ENCODE measurements at places on chromosomes 2 and 18.

DNA sequence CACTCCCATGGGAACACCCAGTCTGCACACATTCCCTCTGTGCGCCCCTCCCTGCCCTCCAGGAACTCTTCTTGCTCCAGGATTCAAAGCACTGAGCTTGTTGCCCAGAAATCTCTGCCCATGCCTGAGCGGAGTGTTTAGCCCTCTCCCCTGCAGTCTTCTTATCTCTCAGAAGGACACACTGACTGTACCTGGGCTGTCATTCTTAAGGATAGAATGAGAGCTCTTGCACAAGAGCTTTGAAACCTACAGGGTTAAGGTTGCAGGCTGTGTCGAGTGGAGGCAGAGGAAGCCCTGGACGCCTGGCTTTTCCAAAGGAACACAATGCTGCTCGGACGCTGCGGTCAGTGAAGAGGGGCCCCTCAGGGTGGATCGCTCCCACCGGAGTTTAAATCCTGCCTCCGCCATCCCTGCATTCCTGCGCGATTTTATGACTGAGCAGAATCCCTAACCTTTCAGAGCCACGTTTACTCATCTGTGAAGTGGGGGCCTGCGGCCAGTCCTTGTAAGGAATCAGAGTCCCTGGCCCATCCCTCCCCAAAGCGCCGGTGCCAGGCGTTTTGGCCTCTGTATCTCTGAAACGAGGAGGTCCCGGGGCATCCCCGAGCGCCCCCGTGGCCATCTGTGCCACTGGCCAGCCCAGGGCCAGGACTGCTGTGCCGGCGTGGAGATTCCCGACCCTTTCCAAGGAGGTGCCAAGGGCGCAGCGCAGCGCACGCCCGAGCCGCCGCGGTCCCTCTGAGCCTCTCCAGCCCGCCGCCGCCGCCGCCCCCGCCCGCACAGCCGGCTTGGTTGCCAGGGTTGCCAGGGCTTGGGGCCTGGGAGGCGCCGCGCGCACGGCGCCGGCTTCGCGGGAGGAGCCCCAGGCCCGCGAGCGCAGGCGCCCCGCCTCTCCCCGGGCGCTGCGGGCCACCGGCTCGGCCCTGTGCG lies 58.9 kb downstream of the FAM168B start:
- peaks cover 20% of the 10 kb centered on the region for H3K27me3 ChIP-seq
- H3K27ac ChIP-seq: no peak overlapping the region
- peak overlapping the region; percentile 3 for H3K4me3 ChIP-seq

DNA sequence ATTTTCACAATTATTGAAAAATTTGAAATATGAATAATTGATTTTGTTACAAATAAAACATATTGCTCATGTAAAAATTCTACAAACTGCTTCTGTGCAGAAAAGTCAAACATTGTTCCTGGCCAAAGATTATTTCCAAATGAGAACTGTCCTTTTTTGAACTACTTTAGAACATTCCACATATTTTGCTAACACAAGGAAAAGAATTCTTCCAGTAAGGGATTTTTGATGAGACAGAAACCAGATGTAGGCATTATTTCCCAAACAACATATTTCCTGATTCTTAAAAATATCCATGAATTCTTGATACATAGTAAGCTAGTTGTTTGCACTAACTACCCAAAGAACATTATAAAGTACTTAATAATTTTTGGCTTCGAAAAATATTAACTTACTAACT lies 715.2 kb downstream of the CCDC85A start:
- H3K27ac ChIP-seq: no peak overlapping the region
- no peaks in the 10 kb centered on the region for H3K4me1 ChIP-seq
- no peaks in the 10 kb centered on the region for H3K27me3 ChIP-seq
- no peak overlapping the region for H3K4me3 ChIP-seq

- DNase-seq: no peak
- H3K36me3 ChIP-seq: no peaks in the 10 kb centered on the region
- no peak overlapping the region for H3K4me3 ChIP-seq
- H3K4me1 ChIP-seq: no peaks in the 10 kb centered on the region
- no peak overlapping the region for H3K27ac ChIP-seq
Observed at GRCh38 chr18:41972067-41972925, 17.3 kb downstream of the PIK3C3 start.

- H3K4me1 ChIP-seq: peaks cover 10% of the 10 kb centered on the region
- no peak overlapping the region for H3K27ac ChIP-seq
- H3K4me3 ChIP-seq: no peak overlapping the region
- no peaks in the 10 kb centered on the region for H3K27me3 ChIP-seq
Observed at GRCh38 chr2:20652141-20652540, 1.2 kb upstream of the HS1BP3 start.

DNA sequence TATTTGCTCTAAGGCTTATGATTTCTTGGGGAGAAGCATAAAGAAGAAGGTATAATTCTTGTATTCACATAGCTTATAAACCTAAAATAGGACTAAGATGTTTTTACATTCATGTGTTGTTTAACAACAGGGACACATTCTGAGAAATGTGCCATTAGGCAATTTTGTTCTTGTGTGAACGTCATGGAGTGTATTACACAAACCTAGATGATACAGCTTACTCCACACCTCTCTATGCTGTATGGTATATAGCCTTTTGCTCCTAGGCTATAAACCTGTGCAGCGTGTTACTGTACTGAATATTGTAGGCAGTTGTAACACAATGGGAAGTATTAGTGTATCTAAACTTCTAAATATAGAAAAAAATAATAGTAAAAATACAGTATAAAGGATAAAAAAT lies 92.1 kb downstream of the PHLPP1 start:
- H3K27me3 ChIP-seq: no peaks in the 10 kb centered on the region
- no peak for DNase-seq
- no peak overlapping the region for H3K27ac ChIP-seq
- no peaks in the 10 kb centered on the region for H3K4me1 ChIP-seq
- no peak overlapping the region for H3K4me3 ChIP-seq

- DNase-seq: no peak
- no peaks in the 10 kb centered on the region for H3K27me3 ChIP-seq
- no peak overlapping the region for H3K27ac ChIP-seq
- H3K4me1 ChIP-seq: no peaks in the 10 kb centered on the region
- H3K36me3 ChIP-seq: no peaks in the 10 kb centered on the region
Observed at GRCh38 chr2:240240781-240241180, 100.3 kb upstream of the OTOS start.

DNA sequence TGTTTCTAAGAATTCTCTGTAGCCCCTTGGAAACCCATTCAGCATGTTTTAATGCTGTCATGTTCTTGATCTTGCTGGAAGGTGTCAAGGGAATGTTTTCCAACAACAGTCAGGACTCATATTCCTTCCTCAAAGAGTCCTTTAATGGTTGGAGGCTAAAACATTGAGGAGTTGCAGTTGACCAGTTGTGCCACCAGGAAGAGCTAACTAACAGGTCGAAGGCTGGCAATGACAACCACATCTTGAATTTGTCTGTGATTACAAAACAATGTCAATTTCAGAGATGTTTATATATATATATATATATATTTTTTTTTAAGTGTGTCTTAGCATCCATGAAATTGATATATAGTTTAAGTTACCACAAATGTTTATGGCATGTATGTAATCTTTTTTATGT lies 151.5 kb downstream of the INO80D start:
- H3K27me3 ChIP-seq: no peaks in the 10 kb centered on the region
- H3K36me3 ChIP-seq: no peaks in the 10 kb centered on the region
- H3K4me1 ChIP-seq: no peaks in the 10 kb centered on the region
- H3K4me3 ChIP-seq: no peak overlapping the region

DNA sequence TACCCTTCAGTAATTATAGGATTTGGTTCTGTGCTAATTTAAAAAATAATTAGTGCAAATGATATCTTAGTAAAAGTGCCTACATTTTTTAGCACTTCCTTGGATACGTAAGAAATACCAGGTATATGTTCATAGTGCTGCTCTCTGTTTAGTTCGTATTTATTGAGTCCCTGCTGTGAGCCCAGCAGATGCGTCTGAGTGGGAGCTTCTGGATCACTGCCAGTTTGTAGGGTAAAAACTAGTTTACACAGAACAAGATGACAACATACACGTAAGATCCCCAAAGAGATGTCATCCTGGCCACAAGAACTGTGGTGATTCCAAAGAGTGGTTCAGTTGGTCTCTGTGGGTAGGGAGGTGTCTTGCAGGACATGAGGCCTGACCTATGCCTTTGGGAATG lies 103.2 kb downstream of the CTIF start:
- H3K27ac ChIP-seq: no peak overlapping the region
- no peaks in the 10 kb centered on the region for H3K36me3 ChIP-seq
- no peaks in the 10 kb centered on the region for H3K27me3 ChIP-seq
- H3K4me3 ChIP-seq: no peak overlapping the region
